ENCODE measurements at places on chromosomes 16 and 17.
A peak's percentile ranks its signal among the peaks of the same experiment; 100 is the strongest.

DNA sequence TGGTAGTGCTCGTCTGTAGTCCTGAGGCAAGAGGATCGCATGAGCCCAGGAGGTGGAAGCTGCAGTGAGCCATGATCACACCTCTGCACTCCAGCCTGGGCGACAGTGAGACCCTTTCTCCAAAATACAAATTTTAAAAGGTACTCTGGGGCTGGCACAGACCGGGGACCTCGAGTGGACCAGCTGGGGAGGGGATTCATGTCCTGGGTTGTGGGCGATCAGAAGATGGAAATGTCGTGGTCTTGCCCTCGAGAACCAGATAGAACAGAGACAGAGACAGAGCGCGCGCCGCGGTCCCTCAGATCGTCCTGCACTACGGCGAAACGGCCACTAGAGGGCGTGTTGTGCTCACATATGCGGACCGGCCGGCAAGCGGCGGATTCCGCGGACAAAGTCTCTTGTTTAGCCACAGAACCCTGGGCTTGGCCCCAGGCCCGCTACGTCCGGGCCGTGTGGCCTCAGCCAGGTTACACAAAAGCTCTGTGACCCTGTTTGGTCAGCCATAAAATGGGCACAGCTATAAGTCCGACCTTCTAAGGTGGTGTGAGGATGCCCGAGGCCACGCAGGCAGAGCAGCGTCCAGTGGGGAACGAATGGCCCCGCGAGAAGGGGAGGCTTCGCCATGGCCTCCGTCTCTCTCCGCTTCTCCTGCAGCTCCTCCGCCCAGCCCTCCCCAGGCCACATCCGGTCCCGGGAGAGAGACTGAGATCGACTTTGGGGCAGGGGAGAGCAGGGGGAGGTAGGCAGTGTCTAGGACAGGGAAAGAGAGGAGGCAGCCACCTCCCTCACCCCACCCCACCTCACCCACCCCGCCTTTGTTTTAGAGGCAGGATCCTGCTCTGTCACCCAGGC, 14.6 kb upstream of the SBK1 start:
- peak; percentile 90 for DNase-seq

DNA sequence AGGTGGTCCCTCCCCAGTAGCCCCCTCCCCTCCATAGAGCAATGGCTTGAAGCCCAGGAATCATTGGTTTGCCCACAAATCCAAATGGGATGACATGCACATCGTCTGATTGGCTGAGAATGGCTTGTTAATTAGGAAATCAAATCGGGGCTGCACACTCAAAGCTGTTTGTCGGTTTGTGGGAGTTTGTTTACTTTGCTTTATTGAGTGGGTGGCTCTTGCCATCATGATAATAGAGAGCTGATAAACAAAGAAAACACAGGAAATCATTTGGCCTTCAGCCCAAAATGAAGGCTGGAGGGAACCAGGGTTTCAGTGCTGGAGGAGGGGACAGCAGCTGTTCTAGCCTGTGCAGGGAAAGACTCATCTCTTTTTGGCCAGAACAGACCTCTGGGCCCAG, 316.3 kb downstream of the CBLN1 start:
- no peak for DNase-seq

- DNase-seq, result peak; percentile 92
Measured at GRCh38 chr16:23134274-23134673, 15.0 kb downstream of the USP31 start.

DNA sequence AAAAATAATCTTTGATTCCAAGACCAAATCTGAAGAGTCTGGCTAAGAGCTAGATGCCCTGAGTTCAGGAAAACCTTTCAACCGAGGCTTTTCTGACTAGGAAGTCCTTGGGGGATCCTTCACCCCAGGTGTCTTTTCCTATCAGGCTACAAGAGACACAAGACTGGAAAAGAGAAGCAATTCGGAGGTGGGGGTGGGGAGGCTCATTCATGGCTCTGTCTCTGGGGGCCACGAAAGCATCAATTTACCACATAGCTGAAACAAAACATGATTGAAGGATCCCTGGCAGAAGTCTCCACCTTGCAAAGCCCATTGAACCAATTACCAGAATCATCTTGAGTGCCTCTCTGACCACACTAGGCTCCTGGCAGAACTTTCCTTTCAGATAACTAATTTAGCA, 239.8 kb upstream of the SALL1 start:
- no peak for DNase-seq

DNA sequence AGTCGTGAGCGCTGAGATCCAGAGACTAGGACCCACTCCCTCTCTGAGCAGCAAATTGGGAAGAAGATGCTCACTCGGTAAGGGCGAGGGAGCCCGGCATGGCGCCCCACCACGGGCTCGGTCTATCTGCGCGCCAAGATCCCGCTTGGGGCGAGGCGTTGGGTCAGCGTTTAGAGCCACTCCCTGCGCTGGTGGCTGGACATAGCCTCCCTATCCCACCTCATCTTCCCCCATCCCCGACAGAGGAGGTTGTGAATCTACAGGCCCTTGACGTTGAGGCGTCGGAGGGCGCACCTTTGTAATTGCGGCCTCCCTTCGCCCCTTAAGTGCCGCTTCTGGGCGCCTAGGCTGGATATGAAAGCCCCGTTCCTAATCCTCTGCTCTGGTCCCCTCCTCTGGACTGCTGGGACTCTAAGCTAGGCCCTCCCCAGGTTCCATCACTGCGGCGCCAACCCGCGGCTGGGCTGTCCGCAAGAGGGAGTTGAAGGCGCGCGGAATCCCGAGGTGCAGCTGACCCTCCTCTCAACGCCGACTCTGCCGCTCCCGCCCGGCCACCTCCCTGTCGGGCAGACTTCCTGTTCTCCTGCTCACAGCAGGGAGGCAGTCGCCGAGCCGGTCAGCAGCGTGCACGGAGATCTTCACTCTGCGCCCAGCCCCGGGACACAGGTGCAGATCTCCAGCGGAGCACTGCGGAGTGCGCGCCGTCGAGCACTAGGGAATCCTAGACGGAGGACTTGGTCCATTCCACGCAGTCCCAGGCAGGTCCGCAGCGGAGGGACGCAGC, 16.1 kb upstream of the HOXB9 start:
- no peak for DNase-seq

DNA sequence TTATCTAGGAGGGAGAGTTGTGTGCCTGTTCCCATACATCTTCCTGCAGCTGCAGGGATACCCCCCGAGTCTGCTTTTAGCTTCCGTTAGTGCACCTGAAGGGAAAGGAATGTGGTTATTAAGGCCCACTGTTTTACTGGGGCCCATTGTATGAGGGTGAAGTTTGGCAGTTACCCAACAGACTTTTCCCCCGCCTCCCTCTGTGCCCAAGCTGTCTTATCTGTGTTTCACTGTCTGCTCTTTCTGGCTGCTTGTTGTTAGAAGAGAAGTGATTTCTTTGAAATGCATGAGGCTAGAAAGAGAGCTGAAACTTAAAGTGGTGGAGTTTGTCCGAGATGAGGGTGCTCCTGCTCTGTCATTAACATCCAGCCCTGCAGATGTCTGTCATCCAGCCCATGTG, 7.4 kb upstream of the OR1A2 start:
- DNase-seq, result peak; percentile 71
